ENCODE measurements at places on chromosomes 3 and 15. TPM values are rescaled to one million over a fixed set of nuclear protein-coding genes. Genes with fewer than 3 reads are reported as not detected.

SMCO1 gene
- not detected for polyA plus RNA-seq

CCR3 gene
- not detected for polyA plus RNA-seq

STIMATE gene
- 7.4 TPM for polyA plus RNA-seq

SERF2 gene
- polyA plus RNA-seq = 1,288 TPM

SYNPR gene
- not detected for polyA plus RNA-seq

PLIN1 gene
- 1.3 TPM for polyA plus RNA-seq

GJD2 gene
- not detected for polyA plus RNA-seq

TMEM40 gene
- 277 TPM for polyA plus RNA-seq

CFAP100 gene
- polyA plus RNA-seq = not detected

C3orf49 gene
- not detected for polyA plus RNA-seq

TIGIT gene
- 0.41 TPM for polyA plus RNA-seq

KLF15 gene
- polyA plus RNA-seq = 8.2 TPM

SLC6A6 gene
- polyA plus RNA-seq = 2.5 TPM

ADAMTS9 gene
- polyA plus RNA-seq = 3.1 TPM

TMEM212 gene
- not detected for polyA plus RNA-seq

AGTR1 gene
- 0.35 TPM for polyA plus RNA-seq

COL7A1 gene
- polyA plus RNA-seq = 60.7 TPM

GOLGA6L7 gene
- polyA plus RNA-seq = not detected

GNB5 gene
- polyA plus RNA-seq = 5.1 TPM

PP2D1 gene
- not detected for polyA plus RNA-seq

IL20RB gene
- polyA plus RNA-seq = 83.2 TPM

FAM227B gene
- polyA plus RNA-seq = 1.1 TPM

FETUB gene
- polyA plus RNA-seq = 5.0 TPM
